ENCODE measurements at places on chromosomes 4 and X. TPM values are rescaled to one million over a fixed set of nuclear protein-coding genes. Genes with fewer than 3 reads are reported as not detected.

DNA sequence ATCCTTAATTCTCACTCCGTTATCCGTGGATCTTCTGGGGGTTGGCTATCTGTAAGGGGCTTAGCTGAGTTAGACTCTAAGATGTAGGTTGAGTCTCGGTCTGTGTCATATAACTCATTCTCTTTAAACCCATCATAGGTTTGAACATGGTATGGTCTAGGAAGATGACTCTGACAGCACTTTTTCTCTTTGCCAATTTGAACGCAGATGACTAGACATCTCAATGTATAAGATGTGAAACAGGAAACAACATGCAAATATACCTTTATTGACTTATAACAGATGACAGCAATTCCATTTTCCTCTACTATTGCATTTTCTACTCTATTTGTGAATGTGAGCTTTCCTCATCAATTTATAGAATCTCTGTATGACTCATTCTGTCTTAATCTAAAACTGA is 634.8 kb upstream of the MAGEB2 start:
- DNase-seq: no peak

- DNase-seq: no peak
Observed at GRCh38 chrX:110561034-110561433, 202.4 kb downstream of the RTL9 start.

DNA sequence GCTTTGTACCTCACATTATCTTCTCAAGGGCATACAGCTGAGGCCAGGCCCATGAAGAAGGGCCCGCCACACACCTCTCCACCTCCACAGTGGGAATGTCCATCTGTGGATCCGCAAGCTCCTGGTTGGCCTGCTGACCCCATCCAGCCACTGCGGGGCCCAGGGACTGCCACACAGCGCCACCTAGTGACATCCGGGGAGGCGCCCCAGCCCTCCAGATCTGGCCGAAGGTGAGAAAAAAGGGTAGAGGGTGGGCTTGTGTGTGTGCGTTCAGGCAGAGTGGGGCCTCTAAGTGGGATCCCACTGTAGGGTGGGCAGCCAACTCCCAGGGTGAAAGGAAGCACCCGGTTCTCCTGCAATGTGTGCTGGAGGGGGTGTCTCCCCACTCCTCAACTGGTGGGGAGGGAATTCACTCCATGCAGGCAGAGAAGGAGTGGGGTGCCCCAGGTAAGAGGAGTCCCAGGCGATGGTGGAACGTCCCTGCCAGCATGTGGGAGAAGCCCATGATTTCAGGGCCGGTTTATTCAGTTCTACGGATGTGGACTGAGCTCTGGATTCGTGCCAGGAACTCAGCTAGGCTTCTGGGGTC is 117.3 kb downstream of the ENPP6 start:
- DNase-seq: no peak

Gene TMEM33
- 60.5 TPM for total RNA-seq

Gene FAM200B
- total RNA-seq: 43.6 TPM

Gene CFAP99
- 0.43 TPM for total RNA-seq

DNA sequence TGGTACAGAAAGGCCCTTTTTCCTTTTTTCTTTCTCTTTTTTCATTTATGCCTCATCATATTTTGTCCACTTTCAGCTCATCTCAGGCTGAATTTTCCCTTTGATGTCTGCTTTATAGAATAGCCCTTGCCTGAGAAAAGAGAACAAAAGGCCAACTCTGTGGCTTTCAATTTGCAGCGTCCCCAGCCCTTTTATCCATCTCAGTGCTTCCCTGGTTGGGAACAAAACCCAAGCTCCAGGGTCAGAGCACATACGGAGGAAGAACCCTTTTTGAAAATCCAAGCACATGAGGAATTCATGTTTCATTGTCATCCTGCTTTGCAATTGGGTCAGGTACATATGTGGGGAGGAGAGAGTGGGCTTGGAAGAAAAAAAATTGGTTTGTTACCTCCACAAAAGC is 47.5 kb downstream of the TMEM164 start:
- no peak for DNase-seq

DNA sequence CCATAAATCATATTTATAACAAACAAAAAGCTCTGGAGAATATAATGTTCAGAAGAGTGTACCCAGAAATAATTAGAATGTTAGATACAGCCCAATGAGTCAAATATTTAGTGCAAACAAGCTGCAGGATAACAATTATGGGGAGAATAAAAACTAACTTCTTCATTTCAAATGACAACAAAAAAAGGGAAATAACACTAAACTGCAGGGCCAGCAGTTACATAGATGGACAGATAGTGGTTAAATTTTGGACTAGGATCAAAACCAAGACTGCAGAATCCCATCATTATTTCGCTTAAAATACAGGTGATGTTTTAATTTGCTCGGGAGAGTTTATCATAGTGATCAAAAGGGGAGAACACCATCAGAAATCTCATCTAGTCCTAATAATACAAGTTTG is 617 bp upstream of the GPR34 start:
- DNase-seq: no peak

- peak; percentile 71 for DNase-seq
Observed at GRCh38 chr4:24470666-24471485, 113.5 kb downstream of the DHX15 start.

DNA sequence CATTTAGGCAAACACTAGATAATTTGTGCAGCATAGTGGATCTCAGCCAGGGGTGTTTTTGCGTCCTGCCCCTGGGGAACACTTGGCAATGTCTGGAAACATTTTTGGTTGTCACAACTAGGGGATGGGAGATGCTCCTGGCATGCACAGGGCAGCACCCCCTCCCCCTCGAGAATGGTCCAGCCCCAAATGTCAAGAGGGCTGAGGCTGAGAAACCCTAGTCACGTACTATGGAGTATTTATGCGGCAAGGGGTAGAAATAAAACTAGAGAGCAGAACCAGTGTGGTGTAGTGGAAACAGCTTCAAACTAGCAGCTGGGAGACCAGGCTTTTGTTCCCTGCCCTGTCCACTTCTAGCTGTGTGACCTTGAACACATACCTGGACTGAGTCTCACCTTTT is 38.2 kb upstream of the CLCN4 start:
- DNase-seq: no peak

All from type B pancreatic cell (in vitro differentiated cells).